ENCODE measurements at places on chromosomes 11 and 22. TPM values are rescaled to one million over a fixed set of nuclear protein-coding genes. Genes with fewer than 3 reads are reported as not detected.

Gene FXYD2
- total RNA-seq, result 3.6 TPM

DNA sequence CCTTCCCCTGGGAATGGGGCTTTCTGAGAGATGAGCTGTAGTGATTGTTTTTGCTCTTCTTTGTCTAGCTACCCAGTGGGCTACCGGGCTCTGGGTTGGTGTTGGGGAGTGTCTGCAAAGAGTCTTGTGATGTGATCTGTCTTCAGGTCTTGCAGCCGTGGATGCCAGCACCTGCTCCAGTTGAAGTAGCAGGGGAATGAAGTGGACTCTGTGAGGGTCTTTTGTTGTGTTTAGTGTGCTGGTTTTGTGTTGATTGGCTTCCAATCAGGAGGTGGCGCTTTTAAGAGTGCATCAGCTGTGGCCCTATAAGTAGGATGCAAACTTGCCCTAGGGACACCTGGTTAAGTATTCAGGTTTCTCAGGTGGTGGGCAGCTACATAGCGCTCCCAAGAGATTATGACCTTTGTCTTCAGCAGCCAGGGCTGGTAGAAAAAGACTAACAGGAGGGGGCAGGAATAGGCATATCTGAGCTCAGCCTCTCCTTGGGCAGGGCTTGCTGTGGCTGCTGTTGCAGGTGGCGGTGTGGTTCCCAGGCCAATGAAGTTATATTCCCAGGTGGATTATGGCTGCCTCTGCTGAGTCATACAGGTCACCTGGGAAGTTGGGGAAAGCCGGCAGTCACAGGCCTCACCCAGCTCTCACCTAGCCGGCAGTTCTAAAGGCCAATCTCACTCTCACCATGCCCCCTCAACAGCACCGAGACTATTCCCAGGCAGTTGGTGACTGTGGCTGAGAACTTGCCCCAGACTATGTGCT lies 315.7 kb upstream of the C11orf87 start:
- DNase-seq, result no peak

Gene DBX1
- 2.3 TPM for total RNA-seq

Gene SPDYC
- total RNA-seq, result not detected

DNA sequence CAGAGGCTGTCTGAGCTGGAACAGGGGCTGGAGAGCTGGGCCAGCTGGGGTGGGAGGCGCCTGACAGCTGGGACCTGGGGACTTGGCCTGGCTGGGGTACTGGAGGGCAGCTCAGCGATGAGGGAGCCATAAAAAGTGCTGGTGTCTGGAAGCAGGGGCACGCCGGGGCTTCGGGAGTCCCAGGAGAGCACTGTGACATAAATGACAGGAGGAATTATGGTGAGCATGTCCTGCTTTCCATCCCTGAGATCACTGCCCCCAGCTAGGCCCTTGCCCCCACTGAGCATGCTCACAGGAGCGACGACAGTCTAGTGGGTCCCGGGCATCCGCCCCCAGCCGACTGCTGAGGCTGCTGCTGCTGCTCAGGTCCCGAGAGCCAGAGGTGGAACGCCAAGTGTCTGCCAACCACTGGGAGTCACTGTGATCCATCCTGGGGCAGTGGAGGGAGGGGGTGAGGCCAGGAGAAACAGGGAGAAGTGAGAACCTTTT lies 6.2 kb downstream of the ROBO4 start:
- DNase-seq, result peak; percentile 65

Gene CRYBB3
- total RNA-seq, result not detected
